ENCODE measurements at places on chromosomes 16 and 17. TPM values are rescaled to one million over a fixed set of nuclear protein-coding genes. Genes with fewer than 3 reads are reported as not detected.

Gene EFNB3
- total RNA-seq: 1.6 TPM

Gene EMC8
- 19.3 TPM for total RNA-seq

Gene ZNF747
- 4.7 TPM for total RNA-seq

Gene SMPD3
- total RNA-seq: 0.52 TPM

Gene KCNH6
- not detected for total RNA-seq

Gene STX1B
- total RNA-seq: 0.80 TPM

Gene SLC5A11
- total RNA-seq: not detected

Gene WDR90
- total RNA-seq: 17.9 TPM

Gene NRN1L
- not detected for total RNA-seq

Gene SP6
- total RNA-seq: 5.9 TPM

Gene GAS7
- total RNA-seq: 17.3 TPM

Gene ZNF18
- 6.1 TPM for total RNA-seq

Gene GAST
- not detected for total RNA-seq

Gene ENPP7
- not detected for total RNA-seq

Gene UMOD
- total RNA-seq: not detected

Gene HOXB7
- 2.1 TPM for total RNA-seq

Gene SHISA9
- 0.20 TPM for total RNA-seq

Gene CD300LF
- total RNA-seq: 0.40 TPM

Gene GP1BA
- not detected for total RNA-seq

Gene ZNF319
- total RNA-seq: 5.1 TPM

Gene TNP2
- not detected for total RNA-seq

Gene CCL8
- total RNA-seq: not detected

Gene OTOP2
- 0.36 TPM for total RNA-seq

Gene SGCA
- total RNA-seq: 0.64 TPM

Gene KRTAP4-4
- not detected for total RNA-seq

Gene IL34
- total RNA-seq: 7.9 TPM

Gene SDR42E2
- not detected for total RNA-seq

Gene RAB11FIP4
- 10.3 TPM for total RNA-seq

Gene CDRT15L2
- total RNA-seq: not detected

Gene TOX3
- 0.60 TPM for total RNA-seq

Gene CXCL16
- total RNA-seq: 15.7 TPM

Gene UTS2R
- total RNA-seq: not detected

Gene FN3K
- total RNA-seq: 3.2 TPM

Gene UNKL
- total RNA-seq: 5.3 TPM

Gene SALL1
- total RNA-seq: not detected

Gene FNDC8
- not detected for total RNA-seq

Gene STARD3
- total RNA-seq: 28.0 TPM

Gene BAIAP3
- 2.0 TPM for total RNA-seq

Gene ABCA10
- 2.8 TPM for total RNA-seq

Gene NUBP2
- 45.6 TPM for total RNA-seq

Gene CCL7
- total RNA-seq: not detected

Gene GCGR
- total RNA-seq: 0.08 TPM

Gene HYDIN
- 0.20 TPM for total RNA-seq

Gene MEOX1
- 1.2 TPM for total RNA-seq
